ENCODE measurements at places on chromosomes 16 and 17.

DNA sequence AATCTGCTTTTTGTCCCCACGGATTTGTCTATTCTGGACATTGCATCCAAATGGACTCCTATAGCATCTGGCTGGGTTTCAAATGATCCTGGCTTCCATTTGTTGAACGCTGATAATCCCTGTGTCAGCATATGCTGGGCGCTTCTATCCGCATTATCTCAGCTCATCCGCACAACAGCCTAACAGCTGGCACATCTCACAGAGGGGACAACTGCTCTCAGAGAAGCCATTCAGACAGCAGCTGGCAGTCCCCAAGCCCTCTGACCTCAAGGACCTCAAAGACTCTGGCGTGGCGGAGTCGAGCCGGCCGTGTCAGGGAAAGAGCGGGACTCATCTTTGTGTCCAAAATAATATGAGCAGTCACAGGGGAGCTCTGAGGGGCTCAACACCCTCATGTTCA, 82.3 kb downstream of the NT5M start:
- ATAC-seq: no peak

GRCh38 chr17:47698749-47699535, 5.0 kb downstream of the TBKBP1 start:
- ATAC-seq: peak; percentile 34

GRCh38 chr16:27572711-27573110, 22.8 kb downstream of the KATNIP start:
- ATAC-seq: no peak

- no peak for ATAC-seq
These were observed 354.6 kb downstream of the CDH8 start for GRCh38 chr16:61681673-61682072.

GRCh38 chr16:76336112-76336511, 58.9 kb downstream of the CNTNAP4 start:
- ATAC-seq: no peak

DNA sequence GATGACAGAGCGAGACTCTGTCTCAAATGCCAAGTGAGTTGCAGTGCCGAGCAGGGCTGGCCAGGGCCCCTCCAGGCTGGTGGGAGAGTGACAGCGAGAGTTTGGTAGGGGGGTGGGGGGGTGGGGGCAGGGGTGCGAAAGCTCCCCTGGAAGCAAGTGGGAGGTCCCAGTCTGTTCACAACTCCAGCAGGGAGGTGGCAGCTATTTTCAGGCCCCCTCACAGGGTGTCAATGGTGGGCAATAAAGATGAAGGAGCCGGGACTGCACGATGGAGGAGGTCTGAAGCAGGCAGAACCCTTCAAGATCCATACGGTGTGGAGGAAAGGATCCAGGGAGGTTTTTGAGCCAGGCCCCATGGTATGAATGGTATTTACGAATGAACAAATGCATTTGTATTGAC, 83.7 kb downstream of the PGS1 start:
- no peak for ATAC-seq

- no peak for ATAC-seq
These were observed 30.1 kb downstream of the ARHGAP17 start for GRCh38 chr16:24984903-24985675.

GRCh38 chr17:35073183-35073790, 9.8 kb upstream of the RFFL start:
- ATAC-seq: peak; percentile 77

DNA sequence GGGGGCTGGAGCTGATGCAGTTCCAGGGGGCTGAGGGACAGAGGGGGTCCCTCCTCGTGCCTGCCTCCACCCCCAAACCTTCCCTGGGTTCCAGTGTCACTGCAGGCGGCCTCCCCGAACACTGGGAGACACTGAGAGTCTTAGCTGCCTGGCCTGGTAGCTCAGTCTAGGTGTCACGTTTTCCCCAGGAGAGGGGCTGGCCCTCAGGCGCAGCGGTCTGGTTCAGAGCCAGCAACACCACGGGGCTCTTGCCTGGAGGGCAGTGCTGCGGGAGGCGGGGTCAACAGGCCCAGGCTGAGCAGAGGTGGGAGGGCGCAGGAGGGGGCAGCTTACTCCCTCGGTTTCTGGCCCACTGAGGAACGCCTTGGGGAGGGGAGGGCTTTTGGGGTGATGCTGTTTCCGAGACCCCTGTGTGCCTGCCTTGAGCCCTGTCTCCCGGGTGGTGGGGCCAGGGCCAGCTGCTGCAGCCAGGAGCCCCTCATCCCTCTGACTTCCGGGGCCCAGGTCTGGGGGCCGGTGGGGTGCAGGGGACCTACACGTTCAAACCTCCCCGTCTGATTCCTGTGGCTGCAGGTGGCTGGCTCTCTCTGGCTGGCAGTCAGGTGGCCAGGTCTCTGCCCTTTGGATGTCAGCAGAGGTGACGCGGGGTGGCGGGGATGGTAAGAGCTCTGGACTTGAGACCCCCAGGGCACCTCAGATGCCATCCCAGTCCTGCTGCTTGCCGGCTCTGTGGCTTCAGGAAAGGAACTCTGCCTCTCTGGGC, 89.3 kb upstream of the GSE1 start:
- ATAC-seq: no peak

- no peak for ATAC-seq
These were observed 98.7 kb upstream of the NACA2 start for GRCh38 chr17:61689610-61690180.

DNA sequence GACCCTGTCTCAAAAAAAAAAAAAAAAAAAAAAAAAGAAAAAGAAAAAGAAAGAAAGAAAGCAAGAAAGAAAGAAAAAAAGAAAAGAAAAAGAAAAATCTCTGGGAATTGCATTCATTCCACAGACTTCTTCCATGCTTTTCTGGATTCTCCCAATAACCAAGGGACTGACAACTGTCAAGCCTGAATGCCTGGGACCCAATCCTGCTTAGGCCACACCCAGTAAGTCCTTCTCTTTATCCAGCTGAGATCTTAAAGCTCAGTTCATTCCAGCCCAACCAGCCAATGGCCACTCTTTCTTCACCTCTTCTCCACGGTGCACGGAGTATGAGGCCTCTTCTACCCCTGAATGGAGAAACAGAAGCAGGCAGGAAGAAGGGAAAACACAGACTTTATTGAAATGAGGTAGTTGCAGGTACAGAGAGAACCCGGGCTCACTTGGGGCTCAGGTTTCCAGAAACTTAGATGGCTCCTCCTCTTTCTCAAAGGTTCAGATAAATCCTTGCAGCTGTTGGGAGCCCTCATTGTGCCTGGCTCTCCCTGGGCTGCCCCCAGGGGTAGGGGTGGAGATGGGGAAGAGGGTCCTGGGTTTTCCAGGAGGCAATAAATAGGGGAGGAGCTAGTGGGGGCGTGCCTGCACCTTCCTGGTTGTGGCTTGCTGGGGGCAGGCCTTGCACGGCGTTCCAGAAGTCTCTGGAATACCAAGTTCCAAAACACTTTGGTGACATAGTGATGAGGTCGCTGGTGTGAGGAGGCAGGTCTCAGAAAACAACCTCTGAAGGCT, 2.5 kb downstream of the HOXB1 start:
- ATAC-seq: no peak

GRCh38 chr17:51846566-51846965, 311.9 kb downstream of the CA10 start:
- no peak for ATAC-seq

GRCh38 chr16:50708373-50709060, 15.1 kb downstream of the NOD2 start:
- peak; percentile 60 for ATAC-seq

Data from activated CD4-positive, CD25-positive, alpha-beta regulatory T cell treated with anti-CD3 and anti-CD28 coated beads, Interleukin-2, amount 50 U/mL, for 24 hours (primary cell).